ENCODE measurements at places on chromosomes 13 and 19.

DNA sequence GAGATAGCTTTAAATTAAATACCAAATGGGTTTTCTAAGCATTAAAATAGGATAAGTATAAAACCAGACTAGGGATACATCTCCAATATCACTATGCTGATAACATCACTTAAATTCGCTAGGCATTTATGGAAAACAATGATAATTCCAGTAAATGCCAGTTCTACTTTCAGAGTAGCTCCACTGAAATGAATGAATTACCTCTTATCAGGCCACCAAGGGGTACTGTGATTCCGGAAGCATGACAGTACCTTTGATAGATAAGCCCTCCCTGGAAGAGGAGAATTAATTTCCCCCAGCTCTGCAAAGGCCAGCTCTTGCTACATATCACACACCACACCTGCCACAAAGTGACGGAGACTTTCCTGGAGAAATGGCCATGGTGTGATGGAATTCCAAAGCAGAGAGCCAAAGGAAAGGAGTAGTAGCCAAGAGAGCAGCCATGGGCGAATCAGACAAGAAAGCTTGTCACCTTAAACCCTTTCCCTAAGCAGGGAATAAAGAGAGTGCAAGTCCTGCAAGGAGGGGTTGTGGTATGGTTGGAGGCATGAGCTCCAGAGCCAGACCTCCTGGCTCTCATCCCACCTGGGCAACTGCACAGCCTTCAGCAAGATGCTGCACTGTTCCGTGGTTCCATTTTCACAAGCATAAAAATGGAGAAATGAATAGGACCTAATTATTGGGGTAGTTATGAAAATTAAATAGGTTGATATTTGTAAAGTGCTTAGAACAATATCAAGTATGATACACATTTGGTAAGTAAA lies 423.1 kb downstream of the FGF14 start:
- DNase-seq, result no peak

- DNase-seq, result no peak
Observed at GRCh38 chr19:1752757-1753728, at the start of gene ONECUT3. TSS of gene ONECUT3 (plus strand) at chr19:1753506. CDS start at chr19:1753663, 157 bp downstream.

- DNase-seq, result peak; percentile 96
Observed at GRCh38 chr19:14366529-14366928, 14.7 kb upstream of the ADGRE5 start.

DNA sequence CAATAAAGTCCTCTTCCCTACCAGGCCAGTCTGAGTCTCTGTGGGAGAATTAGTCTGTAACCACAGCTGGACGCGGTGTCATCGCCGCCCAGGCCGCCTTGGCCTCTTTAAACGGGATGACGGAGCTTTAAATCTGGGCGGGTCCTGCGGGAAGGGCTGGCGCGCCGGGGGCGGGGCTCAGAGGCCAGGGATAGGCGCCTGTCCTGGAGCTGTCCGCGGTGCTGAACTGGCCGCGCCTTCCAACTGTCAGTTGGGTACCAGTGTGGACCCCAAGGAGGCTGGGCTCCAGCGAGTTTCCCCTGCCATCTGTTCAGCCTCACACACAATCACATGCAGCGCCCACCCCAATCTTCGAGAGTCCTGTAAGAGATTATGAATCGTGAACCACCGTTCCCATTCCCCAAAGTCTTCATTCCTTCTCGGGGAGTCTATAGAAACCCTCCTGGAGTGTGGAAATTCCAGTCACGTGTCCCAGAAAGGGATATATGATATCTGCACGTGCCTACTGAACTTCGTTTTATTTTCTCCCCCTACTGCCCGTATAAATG lies 11.5 kb downstream of the APLP1 start:
- peak; percentile 89 for DNase-seq

DNA sequence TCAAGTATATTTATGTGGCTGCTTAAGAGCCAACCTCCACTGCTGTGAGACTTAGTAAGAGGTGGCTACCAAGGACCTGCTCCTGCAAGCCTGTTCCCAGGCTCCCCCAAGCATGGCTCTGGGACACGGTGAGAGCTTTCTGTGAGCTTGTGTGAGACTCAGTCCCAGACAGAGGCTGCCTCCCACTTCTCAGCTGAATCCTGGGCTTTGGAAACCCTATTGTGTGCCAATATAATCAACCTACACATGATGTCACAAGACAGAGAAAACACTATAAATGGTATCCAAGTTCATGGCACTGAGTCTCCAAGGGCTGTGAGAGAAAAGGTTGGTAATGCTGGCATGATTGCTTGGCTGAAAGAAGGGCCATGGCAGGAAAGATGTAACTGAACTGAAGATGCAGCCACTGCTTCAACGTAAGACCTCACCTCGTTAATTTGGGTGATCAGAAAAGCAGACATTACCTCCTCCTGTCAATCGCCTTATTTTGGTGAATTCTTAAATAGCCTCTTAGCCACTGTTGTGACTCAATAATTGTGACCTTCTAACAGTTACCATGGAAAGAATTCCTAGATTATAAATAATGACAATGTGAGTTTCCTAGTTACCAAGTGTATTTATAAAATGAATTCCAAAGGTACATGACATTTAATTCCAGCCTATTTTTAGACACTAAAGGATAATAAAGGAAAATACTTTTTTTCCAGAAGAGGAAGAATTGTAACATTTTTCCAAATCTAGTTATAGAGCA lies 332.0 kb downstream of the IRS2 start:
- DNase-seq, result no peak

DNA sequence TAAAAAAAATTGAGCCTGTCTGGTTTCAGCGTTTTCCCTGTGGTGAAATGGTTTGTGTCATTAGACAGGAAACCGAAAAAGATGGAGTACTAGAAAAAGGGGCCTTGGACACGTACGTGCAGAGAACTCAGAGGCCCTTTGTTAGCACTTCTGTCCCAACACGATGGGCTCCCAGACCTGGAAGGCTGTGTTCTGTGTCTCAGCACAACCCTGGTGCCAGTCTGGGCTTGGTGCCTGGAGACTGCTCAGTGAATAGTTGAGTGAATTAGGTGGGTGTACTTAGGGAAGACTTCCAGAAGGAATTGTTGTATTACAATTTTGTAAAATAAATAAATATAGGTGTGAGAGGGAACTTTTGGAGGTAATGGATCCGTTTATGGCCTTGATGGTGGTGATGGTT lies 8.7 kb downstream of the ZNF71 start:
- no peak for DNase-seq

GRCh38 chr13:35789335-35790165 lies 313.1 kb upstream of the MAB21L1 start:
- DNase-seq, result no peak
